ENCODE measurements at places on chromosomes 5 and 9.

DNA sequence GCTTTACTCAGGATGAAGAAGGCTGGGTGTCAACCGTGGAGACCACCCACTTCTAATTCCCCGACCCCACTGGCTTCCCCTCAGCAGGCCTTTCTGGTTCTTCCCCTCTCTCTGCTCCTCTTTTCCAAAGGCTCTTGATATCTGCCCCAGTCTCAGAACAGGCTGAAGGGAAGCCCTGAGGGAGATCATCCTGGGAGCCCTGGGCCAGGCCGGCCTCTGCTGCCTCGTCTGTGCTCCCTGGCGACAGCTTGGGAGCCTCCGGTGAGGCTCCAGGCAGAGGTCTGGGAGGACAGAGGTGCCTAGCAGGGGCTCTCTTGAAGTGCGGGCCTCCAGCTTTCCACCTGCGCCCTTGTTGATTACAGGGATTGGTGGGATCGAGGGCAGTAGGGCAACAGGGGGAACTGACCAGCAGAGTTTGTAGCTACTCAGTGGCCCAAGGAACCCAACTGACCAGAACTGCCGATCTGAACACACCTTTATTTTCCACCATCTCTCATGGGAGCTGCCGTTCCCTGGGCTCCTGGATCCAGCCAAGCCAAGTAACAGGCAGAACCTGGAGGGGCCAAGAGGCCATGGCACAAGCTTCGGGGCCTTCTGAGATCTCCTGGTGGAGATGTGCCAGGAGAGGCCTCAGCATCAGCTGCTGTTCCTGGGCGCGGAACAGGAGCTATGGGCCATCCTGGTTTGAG is 198.5 kb downstream of the CACNA1B start:
- DNase-seq: no peak

DNA sequence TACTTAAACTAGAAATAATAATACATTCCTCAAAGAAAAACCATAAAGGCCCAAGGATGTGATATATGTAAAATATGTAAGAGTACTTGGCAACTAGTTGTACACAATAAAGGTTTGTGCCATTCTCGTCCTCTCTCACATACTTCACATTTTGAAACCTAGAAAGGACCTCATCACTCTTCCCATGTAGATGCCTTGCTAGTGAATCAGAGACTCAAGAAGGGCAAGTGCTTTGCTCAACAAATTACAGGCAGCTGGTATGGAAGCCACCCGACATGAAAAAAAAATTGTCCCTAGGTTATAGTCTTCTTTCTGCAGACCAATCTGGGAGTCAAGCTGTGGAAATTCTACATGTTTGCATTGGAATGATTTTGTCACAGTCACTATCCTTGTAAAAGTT is 31.7 kb downstream of the ADRB2 start:
- no peak for DNase-seq

GRCh38 chr9:122396614-122397148 is 25.9 kb downstream of the PTGS1 start:
- no peak for DNase-seq

DNA sequence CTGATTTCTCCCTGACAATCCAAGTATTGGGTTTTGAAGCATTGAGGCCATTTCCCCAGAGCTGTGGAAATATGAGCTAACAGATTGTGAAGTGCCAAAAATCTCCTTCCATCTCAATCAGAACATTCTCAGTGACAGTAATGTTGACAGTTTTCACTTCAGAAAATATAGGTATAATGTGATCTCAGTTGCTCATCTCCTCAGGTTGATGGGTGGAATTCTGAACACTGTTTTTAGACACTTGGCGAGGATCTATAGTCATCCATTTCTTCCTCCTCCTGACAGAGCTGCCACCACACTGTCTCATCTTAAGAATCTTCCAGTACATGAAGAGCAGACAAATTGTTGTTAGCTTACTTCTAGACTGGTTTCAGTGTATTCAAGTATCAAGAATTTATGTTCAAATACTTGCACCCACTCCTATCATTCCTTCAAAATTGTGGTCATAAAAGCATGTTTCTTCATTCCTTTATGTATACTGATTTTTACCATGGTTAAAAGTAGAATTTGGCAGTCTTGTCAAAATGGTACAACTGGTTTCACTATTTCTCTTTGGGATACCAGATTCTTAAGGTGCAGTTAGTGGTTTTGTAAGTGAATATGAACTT is 199.7 kb upstream of the TLE4 start:
- no peak for DNase-seq

GRCh38 chr9:109098171-109098959 is 21.4 kb downstream of the TMEM245 start:
- DNase-seq: no peak

DNA sequence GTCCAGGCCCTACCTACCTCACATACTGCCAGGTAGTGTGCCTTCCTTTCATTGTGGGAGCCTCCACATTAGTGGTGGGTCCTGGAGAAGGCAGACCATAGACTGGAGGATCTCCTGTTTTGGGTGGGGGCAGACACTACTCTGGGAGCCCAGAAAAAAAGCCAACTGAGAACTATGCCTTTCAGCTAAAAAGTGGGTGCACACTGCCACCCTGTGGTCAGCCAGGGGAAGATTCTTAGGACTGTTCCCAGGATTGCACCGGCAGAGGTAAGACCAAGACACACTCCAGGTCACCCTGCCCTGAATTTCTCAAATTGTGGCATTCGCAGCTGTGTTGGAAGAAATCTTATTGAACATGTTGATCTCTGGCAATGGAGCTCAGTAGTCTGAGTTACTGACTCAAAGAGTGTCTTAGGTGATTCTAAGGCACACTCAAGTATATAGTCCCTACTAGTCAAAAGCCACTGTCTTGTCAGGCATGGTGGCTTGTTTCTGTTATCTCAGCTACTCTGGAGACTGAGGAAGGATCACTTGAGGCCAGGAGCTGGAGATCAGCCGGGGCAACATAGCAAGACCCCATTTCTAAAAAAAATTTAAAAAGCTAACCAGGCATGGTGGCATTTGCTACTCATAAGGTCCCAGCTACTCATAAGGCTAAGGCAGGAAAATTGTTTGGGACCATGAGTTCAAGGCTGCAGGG is 3.6 kb downstream of the SIGMAR1 start:
- DNase-seq: peak; percentile 87

GRCh38 chr9:124183772-124184171 is 74.0 kb upstream of the NEK6 start:
- no peak for DNase-seq

- peak; percentile 55 for DNase-seq
These were observed 5.6 kb upstream of the RNF44 start for GRCh38 chr5:176542596-176543427.

DNA sequence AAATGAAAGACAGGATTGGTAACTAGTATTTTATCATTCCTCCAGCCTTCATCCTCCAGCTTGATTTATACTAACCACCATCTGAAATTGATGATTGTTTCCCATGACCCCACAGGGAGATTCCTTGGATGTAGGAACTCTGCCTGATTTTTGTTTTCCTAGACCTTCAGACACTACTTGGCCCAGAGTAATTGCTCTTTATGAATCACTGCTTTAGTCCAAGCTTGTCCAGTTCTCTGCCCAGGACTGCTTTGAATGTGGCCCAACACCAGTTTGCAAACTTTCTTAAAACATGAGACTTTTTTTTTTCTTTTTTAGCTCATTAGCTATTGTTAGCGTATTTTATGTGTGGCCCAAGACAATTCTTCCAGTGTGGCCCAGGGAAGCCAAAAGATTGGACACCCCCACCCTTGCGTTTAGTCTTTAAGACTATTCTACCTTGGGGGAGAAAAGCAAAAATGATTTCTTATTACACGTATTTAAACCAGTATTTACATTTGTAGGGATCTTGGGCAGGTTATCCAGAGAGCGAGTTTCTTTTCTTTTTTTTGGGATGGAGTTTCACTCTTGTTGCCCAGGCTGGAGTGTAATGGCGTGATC is 18.4 kb downstream of the BASP1 start:
- DNase-seq: no peak

GRCh38 chr9:108474356-108474755 is 381.4 kb downstream of the ACTL7B start:
- DNase-seq: no peak

DNA sequence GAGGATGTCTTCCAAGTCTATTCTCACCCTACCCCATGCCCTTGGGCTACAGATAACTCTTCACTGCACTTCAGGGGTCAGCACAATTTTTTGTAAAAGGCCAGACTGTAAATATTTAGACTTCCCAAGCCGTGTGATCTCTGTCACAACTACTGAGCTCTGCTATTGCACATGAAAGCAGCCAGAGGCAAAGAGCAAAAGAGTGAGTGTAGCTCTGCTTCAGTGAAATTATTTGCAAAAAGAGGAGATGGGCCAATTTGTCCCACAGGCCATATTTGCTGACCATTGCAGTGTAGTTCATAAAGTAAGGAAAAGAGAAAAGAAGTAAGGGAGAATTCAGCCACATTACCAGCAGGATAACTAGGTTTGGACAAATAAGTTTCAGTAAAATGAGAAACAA is 7.0 kb upstream of the MOCS2 start:
- no peak for DNase-seq

- DNase-seq: no peak
These were observed 32.9 kb upstream of the AOPEP start for GRCh38 chr9:94693485-94694204.

GRCh38 chr5:147286296-147286695 is 51.5 kb downstream of the STK32A start:
- DNase-seq: no peak

- DNase-seq: no peak
These were observed 3.1 kb upstream of the FAM120AOS start for GRCh38 chr9:93456504-93456903.

DNA sequence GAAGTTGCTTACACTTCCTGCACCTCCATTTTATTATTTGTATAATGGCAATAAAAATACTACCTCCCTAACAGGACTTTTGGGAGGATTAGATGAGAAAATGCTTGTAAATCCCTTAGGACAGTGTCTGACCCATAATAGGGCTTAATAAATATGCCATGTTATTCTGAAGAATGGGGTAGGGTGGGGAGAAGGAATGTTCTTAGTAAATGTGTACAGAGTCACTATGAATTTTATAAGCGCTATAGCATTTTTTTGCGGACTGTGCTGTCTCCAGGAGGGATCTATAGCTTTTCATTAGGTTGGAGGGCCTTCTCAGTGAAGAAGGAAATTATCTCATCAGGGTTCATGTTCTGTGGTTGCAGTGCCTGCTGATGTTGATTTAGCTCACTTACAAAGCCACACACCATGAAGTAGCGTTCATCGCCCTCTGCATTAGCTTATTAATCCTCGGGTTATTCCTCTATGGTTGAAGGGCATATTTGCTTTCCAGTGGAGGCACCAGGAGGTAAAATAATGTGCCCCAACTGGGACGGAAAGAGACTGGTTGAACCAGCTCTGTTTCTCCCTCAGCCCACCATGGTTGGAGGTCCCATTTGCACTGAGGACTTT is 497.1 kb downstream of the ARHGEF28 start:
- no peak for DNase-seq

GRCh38 chr9:77901018-77901417 is 130.6 kb downstream of the GNAQ start:
- no peak for DNase-seq

- DNase-seq: no peak
These were observed 51.7 kb downstream of the S1PR3 start for GRCh38 chr9:89042984-89043383.

GRCh38 chr5:124104821-124105220 is 592.8 kb downstream of the CSNK1G3 start:
- DNase-seq: no peak

DNA sequence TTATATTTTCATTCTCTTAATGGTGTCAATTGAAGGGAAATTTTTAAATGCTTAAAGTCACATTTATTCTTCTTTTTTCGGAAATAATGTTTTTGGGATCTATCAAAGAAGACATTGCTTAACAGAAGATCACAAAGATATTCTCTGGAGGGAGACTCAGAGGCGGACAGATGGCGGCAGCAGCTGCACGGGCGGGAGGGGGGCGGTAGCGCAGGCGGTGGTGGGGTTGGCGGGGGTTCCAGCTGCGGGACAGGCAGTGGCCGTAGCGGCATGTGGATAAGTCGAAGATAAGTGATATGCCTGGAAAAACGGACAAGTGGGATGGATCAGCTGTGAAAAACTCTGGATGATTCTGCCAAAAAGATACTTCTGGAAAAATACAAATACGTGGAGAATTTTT is 31.6 kb upstream of the ZDHHC11B start:
- no peak for DNase-seq

DNA sequence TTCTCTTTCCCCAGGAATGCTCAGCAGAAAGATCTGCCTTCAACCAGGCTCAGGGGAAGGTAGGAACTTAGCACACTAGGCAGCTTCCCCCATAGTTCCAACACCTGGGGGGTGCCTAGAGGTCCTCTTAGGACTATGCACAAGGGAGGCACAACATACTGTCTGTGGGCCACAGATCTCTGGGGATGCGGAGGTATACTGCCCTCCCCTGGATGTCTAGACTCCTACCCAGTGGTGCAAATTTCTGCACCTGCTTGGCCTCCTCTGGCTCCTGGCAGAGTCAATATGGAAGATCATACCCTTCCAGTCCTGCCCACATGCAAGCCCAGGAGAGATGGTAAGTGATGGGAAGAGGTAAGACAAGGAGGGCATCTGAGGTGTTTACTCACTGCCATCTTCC is 247.5 kb upstream of the DAPK1 start:
- no peak for DNase-seq

DNA sequence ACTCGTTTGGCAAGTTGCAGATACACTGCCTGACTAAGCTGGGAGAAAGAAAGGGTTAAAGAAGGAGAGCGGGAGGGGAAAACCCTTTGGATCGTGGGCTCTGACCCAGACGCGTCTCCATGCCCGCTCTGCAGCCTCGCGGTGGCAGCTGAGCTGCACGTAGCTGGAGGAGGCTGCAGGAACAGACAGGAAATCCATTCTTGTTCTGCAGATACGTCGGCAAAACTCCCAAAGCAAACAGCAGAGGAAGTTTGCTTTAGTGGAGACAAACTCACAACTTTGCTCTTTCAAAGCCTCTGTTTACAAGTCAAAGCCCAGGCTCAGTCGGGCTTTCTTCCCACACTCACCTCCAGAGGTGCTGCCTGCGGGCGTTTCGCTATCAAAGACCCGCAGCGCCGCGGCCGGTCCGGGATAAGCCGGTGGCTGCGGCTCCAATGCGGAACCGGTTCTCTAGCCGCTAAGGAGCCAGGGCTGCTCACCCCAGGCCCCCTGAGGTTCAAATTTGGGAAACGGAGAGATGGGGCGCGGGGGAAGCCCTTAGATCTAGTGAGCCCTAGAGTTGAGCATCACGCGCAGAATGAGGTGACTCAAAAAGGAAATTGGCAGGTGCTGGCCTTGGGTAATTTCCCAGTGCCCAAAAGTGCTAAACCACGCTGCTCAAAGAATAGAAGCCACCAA is 60.7 kb downstream of the MAT2B start:
- DNase-seq: peak; percentile 24

DNA sequence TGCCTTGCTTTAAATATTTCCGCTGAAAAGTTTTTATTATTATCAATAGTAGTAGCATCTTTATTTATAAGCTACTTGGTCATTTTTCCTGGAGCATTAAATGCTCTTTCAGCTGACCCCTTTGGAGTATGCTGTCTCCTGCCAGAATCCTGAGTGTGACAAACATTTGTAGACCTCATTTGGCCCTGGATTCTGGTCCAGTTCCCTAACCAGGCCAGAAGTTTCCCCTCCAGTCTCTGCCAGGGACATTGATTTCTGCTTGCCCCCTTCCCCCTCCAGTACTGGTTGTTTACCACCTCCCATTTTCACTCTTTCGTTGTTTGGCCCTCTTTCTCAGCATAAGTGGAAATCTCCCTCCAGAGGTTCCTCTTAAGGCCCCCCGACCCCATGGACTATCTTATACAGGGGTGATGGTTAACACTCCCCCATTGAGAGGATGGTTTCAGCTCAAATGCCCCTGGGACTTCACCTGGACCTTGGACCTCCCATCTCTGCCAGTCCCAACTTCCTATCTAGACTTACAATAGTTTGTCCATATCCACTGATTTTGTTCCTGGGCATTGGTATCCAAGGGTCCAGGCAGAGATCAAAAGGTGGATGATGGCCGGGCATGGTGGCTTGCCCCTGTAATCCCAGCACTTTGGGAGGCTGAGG is 24.6 kb upstream of the COL27A1 start:
- no peak for DNase-seq

All from activated naive CD4-positive, alpha-beta T cell treated with anti-CD3 and anti-CD28 coated beads, Interleukin-2, amount 10 ng/mL, durations not matched to agents 7 days and 5 days (primary cell).